ENCODE measurements at places on chromosomes 2 and 18.

- no peak for DNase-seq
Observed at GRCh38 chr18:42426496-42427015, 471.5 kb downstream of the PIK3C3 start.

- peak; percentile 57 for DNase-seq
Observed at GRCh38 chr2:103435010-103435409, 673.2 kb downstream of the TMEM182 start.

DNA sequence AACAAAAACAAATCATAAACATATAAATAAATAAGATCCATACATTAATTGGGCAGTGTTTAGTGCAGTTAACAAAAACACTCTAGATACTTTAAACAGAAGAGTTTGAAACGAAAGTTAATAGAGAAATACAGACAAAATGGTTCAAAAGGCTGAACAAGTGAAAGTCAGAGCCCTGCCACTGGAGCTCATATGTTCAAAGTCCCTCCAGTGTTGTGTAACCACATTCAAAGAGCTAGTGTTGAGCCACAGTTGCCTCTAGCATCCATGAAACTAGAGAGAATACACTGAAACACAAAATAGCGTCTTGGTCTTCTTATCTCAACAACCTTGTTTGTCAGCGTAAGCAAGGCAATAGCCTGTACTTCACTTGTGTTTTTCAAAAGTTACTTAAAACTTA lies 1309.8 kb upstream of the NRXN1 start:
- DNase-seq = no peak

DNA sequence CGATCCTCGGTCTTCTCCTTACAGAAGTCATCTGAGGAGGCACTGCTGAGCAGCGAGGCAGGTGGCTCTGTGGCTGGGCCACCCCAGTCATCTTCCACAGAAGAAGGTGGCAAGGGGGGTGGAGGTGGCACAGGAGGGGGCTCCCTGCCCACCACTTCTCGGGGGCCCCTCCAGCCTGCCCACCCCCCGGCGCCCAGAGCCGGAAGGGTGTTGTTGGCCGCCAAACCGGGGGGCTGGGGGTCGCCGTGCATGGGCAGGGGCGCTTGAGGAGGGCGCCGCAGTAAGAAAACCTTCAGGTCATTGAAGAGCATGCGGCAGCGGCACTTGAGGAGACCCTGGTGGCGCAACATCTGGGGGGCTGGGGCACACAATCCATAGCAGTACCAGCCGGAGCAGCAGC lies 2.5 kb downstream of the MARCHF4 start:
- DNase-seq = no peak

GRCh38 chr18:5759194-5759593 lies 136.1 kb downstream of the TMEM200C start:
- no peak for DNase-seq

DNA sequence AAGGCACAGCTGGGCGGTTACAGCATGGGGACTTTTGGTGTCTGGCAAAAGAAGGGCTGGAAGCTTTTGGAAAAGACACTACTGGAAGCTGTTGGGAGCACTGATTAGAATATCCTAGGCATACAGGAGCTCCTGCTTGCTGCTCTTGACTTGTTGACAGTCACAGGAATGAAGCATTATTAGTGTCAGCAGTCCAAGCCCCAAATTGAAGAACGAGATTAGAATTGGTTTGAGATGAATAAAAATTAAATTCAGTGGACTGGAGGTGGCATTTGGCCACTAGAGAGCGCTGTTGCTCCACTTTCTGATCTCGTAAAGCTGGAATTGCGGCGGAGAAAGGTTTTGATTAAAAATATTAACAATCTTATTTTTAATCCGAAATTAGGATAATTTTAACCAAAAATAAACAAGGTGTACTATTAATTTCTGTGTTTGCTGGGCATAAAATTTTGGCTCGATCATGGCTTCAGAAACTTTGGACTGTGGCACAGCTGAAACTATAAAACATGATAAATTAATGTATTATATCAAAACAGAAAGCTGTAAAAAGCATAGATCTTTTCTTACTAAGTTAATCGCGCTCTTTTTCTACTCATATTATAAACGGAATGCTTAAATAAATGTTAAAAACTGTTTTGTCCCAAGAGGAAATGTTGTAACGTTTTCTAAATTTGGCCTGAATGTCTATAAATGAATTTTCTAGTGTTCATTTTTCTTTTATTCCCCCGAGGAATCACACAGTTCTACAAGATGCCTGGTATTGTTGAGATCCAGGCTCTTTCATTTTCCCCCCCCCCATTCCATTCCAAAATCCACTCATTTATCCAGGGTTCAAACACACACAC lies 2.4 kb upstream of the HOXD8 start:
- no peak for DNase-seq

DNA sequence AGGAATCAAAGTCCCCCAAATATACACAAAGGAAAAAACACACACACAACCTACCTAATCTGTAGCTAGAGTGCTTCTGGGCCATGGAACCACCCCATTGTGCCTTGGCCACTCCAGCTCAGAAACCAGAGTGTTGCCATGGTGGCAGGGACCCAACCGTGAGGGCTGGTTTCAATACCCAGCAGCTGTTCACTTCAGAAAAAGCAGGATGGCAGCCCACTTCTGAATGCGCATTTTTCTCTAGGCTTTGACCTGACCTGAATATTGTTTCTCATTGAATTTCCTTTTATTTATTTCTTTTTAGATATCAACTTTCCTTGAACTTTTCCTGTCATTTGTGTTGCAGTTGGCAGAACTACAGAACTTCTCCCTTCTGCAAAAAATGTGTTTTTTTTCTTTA lies 43.0 kb upstream of the EHBP1 start:
- DNase-seq = no peak

- DNase-seq = no peak
Observed at GRCh38 chr2:38496927-38497669, 105.6 kb downstream of the HNRNPLL start.

DNA sequence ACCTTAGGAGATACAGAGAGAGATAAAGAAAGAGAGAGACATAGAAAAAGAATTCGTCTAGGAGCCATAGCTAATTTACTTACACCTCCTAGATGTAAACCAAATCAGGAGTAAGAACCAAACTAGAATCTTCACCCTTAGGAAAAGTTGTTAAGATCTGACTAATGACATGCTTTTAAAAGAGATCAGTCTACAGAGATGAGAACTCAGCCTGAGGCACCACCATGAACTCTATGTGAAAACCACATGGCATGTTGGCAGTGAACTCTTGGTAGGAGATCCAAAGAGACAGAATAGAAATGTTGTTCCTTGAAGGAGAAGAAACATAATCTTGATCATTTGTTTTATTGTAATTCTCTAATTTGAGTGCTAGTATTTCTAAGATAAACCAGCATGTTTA lies 585.4 kb upstream of the ID2 start:
- no peak for DNase-seq

DNA sequence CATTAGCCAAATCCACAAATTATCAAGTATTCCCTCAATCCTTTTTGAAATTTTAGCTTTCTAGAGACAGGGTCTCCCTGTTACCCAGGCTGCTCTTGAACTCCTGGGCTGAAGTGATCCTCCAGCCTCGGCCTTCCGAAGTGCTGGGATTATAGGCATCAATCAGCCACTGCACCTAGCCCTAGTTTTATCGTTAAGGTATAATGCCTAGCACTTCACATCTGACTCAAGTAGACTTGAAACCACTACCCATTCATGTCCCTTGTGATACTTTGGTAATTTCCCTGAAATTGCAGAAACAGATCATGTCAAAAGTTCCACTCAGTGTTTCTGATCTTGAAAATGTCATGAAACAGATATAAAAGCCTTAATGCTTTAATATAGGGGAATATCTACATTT lies 26.3 kb downstream of the MEX3C start:
- no peak for DNase-seq

DNA sequence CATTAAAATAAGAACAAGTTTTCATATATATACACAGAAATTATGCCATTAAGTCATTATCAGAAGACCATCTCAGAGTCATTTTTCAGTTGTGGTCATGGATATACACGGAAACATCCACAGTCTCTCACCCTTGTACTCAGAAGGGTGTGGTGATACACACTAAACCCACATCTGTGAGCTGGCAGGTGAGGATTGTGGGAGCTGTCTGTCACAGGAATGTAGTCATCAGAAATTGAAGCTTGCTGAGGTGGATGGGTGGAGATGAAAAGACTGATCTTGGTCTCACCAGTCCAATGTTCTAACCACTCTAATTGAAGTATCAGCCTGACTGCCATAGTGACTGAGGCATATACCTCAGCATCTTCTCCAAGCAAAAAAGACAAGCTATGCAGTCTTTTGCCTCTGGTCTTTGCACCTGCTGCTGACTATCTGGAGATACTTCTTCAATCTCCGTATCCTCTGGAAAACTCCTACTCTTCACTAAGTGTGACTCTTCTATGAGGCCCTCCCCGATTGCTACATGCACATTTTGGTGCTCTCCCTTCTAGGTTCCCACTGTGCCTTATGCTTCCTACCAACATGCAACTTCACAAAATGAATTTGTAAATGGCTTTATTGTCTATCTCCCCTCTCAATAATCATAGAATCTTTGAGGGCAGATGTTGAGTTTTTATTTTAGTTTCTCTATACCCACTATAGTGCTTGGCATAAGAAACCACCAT lies 232.8 kb downstream of the DYM start:
- DNase-seq = no peak

- peak; percentile 79 for DNase-seq
Observed at GRCh38 chr2:10402062-10402585, 46.0 kb downstream of the ODC1 start.

DNA sequence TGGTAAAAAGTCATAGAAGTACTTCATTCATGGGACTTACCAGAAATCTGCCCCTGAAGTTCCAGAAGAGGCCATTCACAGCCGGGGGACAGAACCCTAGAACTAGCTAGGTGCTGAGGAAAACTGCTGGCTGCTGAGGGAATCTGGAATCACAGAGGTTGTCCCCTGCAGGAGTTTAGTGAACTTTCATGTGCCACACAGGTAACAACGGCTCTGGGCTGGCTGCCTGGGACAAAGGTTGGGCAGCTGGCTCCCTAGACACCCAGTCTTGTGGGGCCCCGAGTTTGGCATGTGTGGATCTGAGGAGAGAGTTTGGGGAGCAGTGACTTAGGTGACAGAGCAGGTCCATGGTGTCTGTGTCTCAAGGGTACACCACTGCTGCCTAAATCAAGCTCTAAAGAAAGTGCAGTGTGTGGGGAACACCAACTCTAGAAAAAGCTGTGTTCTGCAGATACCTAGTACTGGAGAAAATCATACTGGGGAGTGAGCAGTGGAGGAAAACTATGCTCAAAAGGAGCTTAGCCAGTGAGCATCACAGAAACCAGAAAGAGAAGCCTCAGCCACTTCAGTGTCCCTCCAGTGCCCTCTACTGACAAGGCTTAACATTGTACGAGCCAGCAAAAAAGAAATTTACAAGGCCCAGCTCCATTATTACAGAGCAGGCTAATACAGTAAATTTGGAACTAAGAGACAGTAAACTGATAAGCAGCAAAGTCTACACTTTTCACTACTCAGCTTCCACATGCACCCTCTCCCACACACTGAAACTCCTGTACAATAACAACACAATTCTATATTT lies 15.2 kb downstream of the GALNT3 start:
- no peak for DNase-seq

GRCh38 chr2:158724803-158725381 lies 70.2 kb upstream of the DAPL1 start:
- DNase-seq = peak; percentile 75

DNA sequence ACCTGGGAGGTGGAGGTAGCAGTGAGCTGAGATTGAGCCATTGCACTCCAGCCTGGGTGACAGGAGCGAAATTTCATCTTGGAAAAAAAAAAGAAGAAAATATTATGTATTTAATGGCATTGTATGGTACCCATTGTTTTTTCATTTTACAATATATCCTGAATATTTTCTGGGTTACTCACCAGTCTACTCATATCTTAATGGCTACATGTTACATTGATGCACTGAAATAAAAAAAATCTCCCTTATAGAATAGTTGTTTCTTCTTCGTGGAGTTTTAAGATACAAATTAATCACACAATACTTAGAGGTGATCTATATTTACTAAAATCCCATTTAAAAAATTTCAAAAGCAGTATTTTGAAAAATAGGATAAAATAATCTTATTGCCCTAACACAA lies 66.3 kb upstream of the XPO1 start:
- DNase-seq = no peak

DNA sequence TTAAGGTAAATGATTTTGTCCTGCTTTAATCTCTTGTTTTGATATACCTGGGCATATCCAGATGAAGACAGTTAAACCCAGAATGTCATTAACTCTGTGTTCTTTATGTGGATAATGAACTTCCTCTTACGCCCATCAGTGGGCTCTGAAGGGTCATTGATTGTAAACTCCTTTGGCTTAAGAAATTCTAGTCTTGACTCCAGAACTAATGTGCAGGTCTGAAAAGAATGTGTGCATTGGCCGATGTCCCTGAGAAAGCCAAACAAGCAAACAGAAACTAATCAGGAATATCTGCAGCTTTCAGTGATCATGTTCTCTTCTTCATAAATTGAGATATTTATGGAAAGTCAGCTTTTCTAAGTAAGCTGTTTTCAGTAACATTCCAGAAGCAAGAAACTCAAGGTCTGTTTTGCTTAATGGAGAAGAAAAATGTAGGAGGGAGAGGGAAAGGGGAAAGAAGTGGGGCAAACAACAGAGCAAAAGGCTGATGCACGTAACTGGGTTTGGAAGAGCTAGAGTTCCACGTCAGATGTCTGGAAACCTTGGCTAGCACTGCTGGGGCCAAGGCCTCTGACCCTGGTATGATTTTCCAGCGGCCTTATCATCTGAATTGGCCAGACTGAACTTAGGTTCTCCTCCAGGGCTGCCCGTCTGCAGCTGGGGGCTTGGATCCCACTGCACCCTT lies 61.3 kb upstream of the FHL2 start:
- no peak for DNase-seq

GRCh38 chr2:27024812-27025211 lies 8.0 kb upstream of the TMEM214 start:
- no peak for DNase-seq

GRCh38 chr18:21461460-21461859 lies 139.0 kb downstream of the ESCO1 start:
- DNase-seq = no peak

GRCh38 chr2:173412628-173413027 lies 58.0 kb downstream of the CDCA7 start:
- DNase-seq = no peak

DNA sequence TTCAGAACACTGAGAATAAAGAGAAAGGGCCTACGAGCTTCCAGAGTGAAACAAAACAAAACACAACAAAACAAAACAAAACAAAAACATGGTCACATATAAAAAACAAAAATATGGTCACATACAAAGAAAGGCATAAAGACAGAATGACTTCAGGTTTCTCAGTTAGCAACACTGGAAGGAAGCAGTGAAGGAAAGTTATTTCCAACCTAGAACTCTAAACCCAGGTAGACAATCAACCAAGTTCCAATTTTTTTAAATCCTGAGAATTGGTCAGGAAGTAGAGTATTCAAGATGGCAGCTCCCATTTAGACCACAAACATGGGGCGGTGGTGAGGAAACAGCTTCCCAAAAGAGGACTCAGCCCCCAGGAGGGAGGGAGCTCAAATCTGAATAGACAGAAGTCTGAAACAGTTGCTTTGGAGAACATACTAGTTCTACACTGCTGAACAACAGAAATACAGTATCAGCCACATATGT lies 9.1 kb downstream of the DRC1 start:
- no peak for DNase-seq

- DNase-seq = no peak
Observed at GRCh38 chr18:55555395-55556027, 32.5 kb downstream of the TCF4 start.
